ENCODE measurements at places on chromosomes 3 and 15.

DNA sequence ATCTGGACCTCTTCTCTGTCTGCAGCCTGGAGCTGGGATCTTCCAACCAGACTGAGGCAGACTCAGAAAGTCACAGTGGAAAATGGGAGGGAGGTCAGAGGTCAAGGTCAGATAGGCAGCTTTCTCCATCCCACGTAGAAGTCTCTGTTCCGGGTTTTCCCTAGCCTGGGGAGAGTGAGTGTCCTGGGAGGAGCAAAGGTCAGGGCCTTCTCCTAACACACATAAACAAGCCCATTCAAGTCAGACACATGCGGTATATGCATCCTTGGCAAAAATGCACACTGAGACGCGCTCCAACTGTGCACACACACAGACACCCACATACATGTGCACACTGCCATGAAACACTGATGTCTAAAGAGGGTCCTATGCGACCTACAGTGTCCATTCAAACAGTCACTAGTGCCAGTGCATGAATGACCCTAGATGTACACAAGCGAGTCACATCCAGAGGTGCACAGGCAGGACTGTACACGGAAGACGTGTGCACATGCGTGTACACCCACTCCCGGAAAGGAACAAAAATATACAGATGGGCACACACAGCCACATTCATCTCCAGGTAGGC, 681 bp downstream of the TWF2 start:
- DNase-seq, result no peak

DNA sequence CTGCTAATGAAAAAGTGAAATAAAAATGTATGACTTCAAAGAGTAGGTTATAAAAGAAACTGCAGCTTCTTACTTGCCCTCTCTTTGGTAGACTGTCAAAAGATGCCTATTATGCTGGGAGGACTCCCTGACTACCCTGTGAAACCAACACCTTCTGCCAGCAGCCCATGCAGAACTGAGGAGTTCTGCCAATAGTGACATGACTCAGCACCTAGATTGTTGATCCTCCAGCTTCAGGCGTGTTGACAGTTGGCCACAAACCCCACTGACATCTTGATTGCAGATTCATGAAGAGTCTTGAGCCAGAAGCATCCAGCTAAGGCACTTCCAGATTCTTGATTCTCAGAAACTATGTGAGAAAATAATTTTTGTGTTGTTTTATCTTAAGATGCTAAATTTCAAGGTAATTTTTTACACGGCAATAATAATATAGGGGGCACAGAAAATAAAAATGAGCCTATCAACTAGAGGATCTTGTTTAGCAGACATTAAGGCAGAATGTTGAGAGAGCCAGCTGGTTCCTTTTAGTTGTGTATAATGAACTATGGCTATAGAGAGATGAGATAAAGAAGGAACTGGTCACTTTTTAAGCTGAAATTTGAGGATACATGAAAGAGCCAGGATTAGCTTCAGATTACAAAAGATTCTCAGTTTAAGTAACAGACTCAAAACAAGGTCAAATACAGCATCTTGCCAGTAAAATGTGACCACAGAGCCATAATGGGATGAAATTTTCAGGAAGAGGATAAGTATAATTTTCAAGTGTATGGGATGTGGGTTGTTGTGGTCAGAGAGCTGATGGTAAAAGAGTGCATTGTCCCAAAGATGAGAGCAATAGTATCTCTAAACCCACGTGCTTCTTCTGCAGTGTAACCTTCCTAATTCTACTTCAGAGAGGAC, 588.7 kb upstream of the CBLB start:
- no peak for DNase-seq

- no peak for DNase-seq
Observed at GRCh38 chr3:116716490-116716889, 6.9 kb downstream of the TUSC7 start.

DNA sequence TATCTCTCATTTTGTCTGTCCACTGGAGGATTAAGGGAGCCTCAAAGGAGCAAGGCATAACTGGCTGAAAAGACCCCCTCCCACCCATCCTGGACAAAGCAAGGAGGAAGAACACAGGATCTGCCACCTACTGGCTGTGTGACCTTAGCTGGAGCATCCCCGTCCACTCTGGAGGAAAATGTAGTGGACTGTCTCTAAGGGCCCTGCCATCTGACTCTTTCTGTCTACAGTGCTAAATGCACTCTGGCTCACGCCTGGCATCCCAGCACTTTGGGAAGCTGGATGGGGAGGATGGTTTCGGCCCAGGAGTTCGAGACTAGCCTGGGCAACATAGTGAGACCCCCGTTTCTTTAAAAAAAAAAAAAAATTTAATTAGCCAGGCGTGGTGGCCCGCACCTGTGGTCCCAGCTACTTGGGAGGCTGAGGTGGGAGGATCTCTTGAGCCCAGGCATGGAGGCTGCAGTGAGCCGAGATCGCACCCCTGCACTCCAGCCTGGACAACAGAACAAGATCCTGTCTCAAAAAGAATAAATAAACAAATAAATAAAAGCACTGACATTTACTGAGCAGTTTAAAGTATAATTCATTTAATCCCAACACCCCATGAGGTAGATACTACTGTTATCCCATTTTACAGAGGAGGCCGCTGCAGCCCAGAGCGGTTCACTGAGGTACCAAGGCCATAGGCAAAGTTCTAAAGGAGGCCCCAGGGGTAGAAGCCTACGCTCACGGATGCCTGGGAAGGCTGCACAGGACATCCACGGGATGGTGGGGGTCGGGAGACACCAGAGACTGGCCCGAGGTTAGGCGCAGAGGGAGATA, 1.1 kb downstream of the TBC1D2B start:
- DNase-seq, result no peak

GRCh38 chr15:100131321-100132224, 210.2 kb downstream of the ADAMTS17 start:
- no peak for DNase-seq

DNA sequence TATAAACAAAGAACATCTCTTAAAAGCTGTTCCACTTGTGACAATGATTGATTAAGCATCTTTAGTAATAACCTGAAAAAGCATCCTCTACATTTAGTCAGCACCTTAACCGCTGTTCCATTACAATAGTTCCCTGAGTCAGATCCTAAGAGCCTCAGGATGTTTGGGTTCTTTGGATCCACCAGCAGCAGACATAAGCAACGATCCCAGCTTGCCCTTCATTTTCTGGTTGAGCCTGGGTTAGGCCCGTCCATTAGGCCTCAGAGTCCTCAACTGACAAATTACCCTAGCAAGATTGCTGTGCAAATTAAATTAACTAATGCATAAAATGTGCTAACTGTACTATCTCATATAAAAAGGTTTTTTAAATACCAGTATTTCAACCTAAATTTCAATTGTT, 42.3 kb upstream of the ROBO1 start:
- no peak for DNase-seq

GRCh38 chr15:88571153-88571851, 24.8 kb upstream of the DET1 start:
- DNase-seq, result no peak

GRCh38 chr3:12401208-12401607, 83.1 kb upstream of the TSEN2 start:
- no peak for DNase-seq

DNA sequence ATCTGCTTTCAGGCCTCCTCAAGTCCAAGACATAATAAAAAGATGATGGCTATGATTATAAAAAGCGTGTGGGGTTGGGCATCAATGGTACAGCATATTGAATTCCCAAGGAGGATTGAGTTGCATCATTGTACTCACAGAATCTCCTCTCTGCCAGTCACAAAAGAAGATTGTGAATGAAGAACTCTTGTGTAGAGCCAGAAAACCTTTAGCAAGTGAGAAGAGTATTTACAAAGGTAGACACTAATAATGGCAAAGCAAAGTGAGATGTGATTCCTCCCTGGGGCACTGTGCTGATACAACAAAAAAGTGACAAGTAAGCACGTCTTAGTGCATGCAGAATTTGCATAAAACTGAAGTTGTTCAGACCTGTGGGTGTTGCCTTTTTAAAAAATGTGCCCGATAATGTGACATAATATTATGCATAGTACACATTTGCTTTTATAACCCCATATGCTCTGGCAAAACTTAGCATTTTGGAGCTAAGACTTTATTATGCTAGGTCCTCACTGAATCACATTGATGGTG, 291.2 kb upstream of the TBC1D5 start:
- DNase-seq, result peak; percentile 35

- DNase-seq, result no peak
Observed at GRCh38 chr3:55564726-55565125, 77.6 kb upstream of the WNT5A start.

DNA sequence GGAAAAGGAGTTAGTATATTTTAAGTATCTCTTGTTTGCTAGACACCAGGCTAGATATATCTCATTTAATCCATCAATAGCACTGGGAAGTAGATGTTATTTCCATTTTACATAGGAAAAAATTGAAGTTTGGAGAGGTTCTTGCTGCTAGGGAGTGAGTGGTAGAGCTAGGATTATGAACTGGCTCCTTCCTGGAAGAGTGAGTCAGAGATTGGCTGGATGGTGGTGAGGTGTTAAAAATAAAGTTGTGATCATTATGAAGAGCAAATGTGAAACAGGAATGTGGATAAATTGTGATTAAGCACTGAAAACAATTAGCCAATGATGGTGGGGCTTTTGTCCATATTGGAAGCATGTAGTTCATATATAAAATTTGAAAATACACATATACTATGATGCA, 234.2 kb downstream of the WNT5A start:
- DNase-seq, result no peak

- no peak for DNase-seq
Observed at GRCh38 chr3:8482263-8482662, 19.4 kb upstream of the LMCD1 start.

DNA sequence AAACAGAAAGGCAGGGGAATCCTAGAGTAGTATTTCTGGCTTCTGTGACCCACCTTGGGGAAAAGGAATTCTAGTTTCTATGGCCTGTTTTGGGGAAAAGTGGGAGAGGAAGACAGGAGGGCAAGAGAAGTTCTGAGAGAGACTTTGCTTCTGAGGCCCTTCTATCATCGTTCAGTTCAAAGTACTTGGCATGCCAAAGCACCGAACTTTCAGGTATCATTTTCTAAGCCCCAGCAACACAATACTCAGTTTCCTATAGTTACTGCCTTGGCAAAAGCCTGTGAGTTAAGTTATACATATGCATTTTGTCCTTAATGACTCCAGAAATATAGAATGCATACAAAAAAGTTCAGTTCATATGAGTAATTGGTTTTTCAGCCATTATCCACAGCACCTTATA, 74.1 kb upstream of the CHD2 start:
- no peak for DNase-seq

DNA sequence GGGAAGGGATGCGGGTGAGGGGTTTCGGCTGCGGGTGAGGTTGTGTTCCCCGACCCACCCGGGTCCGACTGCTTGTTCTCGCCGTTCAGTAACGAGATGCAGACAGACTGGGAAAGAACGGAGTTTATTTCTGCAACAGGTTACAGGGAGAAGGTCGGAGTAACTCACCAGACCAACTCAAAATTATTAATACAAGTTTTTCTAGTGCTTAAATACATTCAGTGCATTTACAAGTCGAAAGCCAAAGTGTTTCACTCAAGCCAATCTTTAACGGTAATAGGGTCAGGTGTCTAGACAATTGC, 492 bp upstream of the HIGD1A start:
- DNase-seq, result no peak

DNA sequence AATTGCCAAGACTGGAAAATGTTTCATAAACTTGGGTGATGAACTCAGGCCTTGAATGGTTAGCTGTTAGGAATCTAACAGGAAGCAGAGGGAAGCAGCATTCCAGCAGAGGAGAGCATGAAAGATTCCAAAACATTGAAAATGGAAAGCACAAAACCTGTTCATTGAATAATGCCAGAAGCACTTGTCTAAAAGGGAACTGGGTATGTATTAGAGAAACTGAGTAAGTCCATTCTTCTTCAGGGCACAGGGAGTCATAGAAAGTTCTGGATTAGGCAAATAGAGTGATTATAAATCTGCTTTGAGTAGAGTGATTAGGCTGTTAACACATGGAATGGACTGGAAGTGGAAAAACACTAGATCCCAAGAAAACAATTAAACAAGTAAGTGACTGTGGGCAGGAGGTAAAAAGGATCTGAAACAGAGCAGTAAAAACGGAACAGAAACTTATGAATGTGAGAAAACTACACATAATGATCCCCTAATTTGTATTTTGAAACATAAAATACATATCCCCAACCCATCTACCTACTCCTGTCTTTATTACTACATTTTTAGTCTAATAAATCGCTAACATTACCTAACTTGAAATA, 343.4 kb downstream of the TBC1D5 start:
- DNase-seq, result no peak

- no peak for DNase-seq
Observed at GRCh38 chr3:71753701-71754609, at the start of gene GPR27. Gene GPR27, plus strand, starts transcription at chr3:71753855. Its CDS starts 195 bp downstream, at chr3:71754050.

GRCh38 chr3:131975047-131975446, 59.8 kb downstream of the CPNE4 start:
- no peak for DNase-seq

- DNase-seq, result no peak
Observed at GRCh38 chr3:156406393-156406792, 148.5 kb downstream of the SSR3 start.

DNA sequence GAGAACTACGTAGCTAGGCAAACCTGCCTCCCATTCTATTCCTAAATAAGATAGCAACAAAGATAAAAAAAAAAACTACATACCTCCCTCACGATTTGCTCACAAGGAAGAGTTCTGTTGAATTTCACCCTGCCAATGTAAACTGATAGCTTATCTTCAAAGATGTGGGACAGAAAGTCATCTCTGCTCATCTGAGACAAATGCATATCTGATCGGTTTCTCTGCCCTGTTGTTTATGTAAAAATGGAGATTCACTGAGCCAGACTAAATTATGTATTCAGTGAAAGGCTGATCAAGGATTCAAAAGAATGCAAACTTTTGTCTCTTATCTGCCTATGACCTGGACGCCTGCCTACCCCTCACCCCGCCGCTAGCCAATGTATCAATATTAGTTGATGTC, 11.2 kb downstream of the PYGO1 start:
- no peak for DNase-seq

- DNase-seq, result no peak
Observed at GRCh38 chr3:130894986-130895280, 1.0 kb downstream of the ATP2C1 start.

DNA sequence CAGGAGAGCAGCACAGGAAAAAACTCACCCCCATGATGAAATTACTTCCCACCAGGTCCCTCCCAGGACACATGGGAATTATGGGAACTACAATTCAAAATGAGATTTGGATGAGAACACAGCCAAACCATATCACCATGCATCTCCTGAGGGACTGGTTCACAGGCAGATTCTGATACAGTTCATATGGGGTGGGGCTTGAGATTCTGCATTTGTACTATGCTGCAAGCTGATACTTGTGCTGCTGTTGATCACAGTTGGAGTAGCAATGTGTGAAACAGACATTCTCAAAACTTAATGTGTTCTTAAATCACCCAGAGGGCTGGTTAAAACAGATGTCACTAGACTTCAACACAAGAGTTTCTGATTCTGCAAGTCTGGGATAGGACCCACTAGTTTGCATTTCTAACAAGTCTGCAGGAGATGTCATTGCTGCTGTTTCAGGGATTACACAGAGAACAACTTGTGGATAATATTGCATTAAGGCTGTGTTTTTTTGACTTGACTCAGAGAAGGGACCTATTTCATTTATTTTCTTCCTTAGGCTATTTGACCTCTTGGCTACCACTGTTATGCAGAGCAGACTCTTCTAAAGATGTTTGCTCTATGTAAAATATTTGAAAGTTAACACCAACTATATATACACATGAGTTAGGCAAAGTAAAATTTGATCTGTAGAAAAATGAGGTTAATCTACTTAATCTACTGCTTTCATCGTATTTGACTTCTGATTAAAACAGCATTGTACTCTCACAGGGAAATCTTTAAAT, 194.2 kb upstream of the CNTN3 start:
- no peak for DNase-seq

- DNase-seq, result no peak
Observed at GRCh38 chr3:128311441-128311844, 155.2 kb downstream of the DNAJB8 start.

GRCh38 chr3:156632601-156633000, 41.8 kb upstream of the TIPARP start:
- DNase-seq, result no peak

Data from NCI-H187 (cell line).